ENCODE measurements at places on chromosomes 5 and 9.

- no peak for DNase-seq
Observed at GRCh38 chr9:123537809-123538208, 181.8 kb downstream of the CRB2 start.

GRCh38 chr9:113886466-113886865 lies 10.4 kb downstream of the ZNF618 start:
- DNase-seq: no peak

DNA sequence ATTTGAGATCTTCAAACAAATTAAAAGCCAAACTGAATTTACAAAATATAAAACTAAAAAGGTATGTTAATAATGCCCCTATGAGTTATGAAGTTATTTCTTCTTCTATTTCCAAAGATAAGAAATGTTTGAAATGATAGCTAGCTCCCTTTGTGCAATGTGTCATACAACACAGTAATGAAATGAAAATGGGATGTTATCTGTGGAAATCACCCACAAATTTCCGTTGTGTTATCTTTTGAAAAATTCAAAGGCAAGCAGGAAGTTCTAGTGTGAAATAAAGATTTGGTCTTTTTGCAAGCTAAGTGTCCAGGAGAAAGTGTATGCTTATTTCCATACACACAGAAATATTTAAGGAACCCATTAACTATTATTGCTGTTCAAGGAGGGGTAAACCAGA lies 375.3 kb upstream of the PRR16 start:
- DNase-seq: no peak

DNA sequence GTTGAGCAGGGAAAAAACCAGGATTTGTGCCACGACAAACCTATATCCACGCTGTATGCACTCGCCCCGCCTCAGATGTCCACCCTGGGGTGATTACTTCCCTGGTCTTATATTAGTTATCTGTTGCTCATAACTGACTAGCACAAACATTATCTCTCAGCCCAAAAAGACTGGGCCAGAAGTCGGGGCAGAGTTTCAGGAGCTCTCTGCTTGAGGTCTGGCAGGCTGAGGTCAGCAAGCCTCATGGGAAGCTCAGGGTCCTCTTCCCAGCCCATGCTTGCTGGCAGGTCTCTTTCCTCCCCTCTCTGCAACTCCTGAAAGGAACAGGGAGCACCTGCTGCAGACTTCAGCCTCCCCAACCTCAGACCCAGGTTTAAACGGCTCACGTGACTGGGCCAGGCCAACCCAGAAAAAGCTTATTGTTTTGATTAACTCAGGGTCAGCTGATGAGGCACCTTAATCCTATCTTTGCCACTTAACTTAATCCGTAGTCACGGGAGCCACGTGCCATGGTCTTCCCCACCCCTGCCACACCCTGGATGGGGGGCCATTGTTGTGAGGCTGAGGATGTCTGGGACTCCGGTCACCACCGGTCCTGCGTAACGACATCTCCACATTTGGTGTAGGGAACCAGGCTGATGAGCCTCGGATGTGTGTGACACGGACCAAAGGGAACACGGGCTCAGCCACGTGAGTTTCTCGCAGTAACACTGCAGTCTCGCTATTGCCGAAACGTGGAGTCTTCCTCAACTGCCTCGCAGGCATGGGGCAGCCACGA lies 123.7 kb upstream of the IRX4 start:
- no peak for DNase-seq

GRCh38 chr5:33621514-33621913 lies 180.7 kb downstream of the TARS1 start:
- DNase-seq: no peak

DNA sequence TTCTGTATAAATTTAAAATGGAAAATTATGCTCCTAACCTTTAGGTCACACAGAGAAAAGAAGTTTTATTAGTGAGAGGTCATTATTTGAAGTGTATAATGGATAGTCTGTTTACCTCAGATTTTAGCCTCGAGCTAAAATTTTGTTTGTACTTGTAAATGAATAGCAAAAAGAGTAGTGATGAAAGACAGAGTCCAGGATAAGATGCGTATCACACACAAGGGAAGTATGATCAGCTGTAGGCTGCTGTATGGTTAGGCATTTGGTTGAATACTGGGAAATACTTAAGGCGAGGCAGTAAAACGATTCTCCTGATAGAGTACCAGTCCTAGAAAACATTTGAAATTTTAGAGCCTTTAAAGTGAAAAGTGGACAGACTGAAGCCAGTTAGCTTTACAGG lies 92.7 kb downstream of the FBXL7 start:
- DNase-seq: no peak

DNA sequence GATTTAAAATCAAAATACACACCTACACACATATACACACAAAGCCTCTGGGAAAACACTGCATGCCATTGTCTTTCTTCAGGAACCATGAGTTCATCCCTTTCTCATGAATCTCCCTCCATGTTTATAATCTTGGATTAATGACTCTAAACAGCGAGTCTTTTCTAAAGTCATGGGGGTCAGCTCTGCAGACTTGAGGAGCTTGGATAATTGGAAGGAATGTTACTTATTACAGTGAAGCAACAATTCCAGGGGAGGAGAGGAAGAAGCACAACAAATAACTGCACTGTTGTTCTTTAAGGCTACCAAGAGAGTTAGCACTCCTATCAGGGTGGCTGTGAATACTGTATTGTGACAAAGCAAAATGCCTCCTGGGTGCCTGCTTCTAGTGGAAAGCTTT lies 444.7 kb downstream of the ANXA1 start:
- no peak for DNase-seq

DNA sequence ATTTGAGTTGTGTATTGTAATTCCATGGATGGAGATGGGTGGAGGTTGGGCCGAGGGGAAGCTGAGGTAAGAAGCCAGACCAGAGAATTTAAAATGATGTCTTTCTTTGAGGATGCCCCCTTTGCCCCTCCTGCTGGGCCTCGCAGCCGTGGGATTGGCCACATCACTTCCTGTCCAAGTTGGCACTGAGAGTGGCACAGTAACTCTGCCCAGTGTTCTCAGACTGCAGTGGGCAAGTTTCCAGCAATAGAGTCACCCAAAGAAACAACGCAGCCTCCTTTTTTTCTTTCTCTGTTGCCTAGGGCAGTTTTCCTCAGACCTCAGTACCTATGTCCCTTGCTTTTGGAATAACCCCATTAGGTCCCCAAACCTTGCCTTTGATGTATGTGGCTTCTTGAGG lies 306.6 kb upstream of the DMRT1 start:
- no peak for DNase-seq

DNA sequence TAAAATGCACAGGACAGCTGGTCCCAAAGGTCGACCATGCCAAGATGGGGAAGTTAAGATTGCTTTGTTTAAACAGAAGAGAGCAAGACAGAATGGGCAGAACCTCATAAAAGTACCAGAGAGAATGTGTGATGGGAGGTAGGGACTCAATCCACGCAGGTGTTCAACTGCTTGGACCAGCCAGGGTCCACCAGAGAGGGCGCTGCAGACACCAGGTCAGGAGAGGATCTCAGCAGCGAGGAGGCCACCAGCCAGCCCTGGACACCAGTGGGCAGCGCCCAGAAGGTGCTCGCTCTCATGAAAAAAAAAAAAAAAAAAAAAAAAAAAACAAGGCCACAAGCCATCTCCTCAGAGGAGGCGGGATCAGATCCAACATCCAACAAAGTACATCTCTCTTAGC lies 81.8 kb downstream of the SHC3 start:
- no peak for DNase-seq

DNA sequence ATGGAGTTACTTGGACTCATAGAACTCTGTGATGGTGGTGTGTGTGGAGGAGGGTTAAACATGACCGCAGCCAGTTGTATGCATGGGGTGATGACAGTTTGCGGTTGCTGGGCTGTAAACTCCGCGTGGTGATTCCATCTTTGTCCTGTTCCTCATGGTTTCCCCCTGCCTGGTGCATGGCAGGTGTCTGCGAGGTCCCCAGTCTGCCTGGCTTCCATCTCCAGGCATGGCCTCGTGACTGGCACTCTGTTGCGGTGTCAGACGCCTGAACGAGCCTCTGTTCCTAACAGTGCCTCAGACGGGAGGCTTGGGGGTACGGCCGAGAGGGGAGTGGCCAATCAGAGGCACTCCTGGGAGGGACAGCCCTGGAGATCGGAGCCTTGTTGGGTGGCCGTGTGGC lies 33.9 kb upstream of the SH3PXD2B start:
- no peak for DNase-seq

DNA sequence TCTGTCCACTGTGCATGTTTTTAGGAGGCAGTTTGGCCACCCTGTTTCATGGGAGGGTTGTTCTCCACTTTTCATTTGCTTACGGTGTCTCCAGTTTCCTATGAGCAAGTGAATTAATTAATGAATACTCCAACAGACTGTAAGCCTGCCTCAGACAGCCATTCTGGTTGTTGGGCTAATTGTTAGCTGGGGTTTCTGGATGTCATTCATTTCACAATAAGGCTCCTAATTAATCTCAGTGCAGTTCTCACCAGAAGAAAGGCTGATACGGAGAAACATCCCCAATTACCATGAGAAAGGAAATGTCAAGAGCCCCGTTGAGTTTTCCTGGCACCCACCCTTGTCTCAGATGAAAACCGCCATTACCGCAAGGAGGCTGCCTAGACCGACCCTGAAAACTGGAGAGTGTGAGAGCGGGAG lies 75.8 kb downstream of the MAP1B start:
- DNase-seq: no peak

GRCh38 chr5:103259705-103260355 lies 1.3 kb downstream of the MACIR start:
- DNase-seq: peak; percentile 34

- no peak for DNase-seq
Observed at GRCh38 chr5:6599739-6600138, 33.1 kb downstream of the NSUN2 start.

- no peak for DNase-seq
Observed at GRCh38 chr5:134506054-134507039, 19.1 kb upstream of the JADE2 start.

- no peak for DNase-seq
Observed at GRCh38 chr9:70677055-70677735, 262.7 kb upstream of the KLF9 start.

- peak; percentile 36 for DNase-seq
Observed at GRCh38 chr5:66113160-66113559, 30.9 kb upstream of the SREK1 start.

DNA sequence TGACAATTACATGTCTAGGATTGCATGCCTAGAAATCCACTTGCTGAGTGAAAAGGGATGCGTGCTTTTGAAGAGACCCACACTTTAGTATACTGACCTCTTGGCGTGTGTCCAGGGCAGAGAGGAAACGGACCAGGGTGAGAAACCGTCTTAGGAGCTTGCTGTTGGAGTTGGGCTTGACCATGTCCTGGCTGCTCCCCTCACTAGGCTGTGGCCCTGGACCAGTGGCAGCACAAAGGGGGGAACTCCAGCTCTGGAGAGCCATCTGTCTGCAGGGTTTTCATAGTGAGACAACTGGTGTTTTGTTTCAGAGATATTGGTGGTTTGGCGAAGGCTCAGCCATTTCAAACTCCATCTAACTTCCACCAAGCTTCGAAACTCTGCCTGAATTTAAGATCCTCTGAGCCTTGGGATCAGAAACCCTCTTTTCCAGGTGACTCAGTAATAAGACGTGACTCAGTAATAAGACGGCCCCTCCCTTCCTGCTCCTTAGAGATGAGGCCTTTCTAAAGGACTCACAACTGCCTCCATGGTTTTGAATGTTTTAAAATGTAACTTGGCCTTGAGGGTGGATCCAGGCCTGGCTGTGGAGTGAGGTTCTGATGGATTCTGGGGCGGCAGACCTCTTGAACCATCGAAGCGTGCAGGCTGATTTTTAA lies 165.8 kb downstream of the MELK start:
- DNase-seq: peak; percentile 26

- no peak for DNase-seq
Observed at GRCh38 chr5:157345485-157345884, 79.6 kb downstream of the CYFIP2 start.

GRCh38 chr5:19536387-19536786 lies 451.6 kb downstream of the CDH18 start:
- peak; percentile 62 for DNase-seq

DNA sequence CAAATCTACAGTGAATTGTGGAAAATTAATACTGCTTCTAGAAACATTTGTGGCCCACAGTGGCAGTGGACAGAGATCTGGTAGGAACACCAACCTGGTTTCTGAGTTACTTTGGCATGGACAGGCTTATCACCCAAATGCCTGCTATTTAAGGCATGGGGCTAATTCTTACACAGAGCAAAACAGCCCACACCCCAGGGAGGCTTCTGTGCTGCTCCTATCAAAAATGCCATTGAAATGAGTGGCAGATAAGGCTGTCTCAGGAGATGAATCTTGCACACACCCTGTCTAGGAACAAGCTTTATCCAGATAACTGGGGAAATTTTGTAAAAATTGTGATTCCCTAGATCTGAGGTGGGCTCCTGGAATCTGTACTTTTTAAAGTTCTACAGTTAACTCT lies 307.1 kb downstream of the TLE1 start:
- DNase-seq: no peak
